ENCODE measurements at places on chromosomes 3 and 15. TPM values are rescaled to one million over a fixed set of nuclear protein-coding genes. Genes with fewer than 3 reads are reported as not detected.
A peak's percentile ranks its signal among the peaks of the same experiment; 100 is the strongest.

DNA sequence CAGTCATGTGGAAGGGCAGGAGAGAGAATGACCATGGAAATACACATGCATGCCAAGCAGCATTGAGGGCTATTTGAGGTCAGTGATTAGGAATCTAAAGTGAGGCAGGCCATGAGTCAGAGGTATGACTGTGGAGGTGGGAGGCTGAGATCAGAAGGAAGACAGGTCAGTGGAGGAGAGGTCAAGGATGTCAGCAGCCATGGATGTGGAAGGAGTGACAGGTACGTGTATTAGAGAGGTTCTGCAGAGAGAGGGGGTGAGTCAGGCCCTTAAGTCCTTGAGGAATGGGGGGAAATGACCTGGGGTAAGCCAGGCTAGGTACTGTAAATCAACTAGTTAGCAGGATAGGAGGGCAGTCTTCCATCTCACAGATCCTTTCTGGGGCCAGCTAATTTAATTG, 166.6 kb downstream of the ANO10 start:
- H3K4me1 ChIP-seq: peaks cover 10% of the 10 kb centered on the region
- H3K27ac ChIP-seq: no peak overlapping the region
- H3K4me3 ChIP-seq: no peak overlapping the region
- no peaks in the 10 kb centered on the region for H3K36me3 ChIP-seq
- H3K27me3 ChIP-seq: no peaks in the 10 kb centered on the region

DNA sequence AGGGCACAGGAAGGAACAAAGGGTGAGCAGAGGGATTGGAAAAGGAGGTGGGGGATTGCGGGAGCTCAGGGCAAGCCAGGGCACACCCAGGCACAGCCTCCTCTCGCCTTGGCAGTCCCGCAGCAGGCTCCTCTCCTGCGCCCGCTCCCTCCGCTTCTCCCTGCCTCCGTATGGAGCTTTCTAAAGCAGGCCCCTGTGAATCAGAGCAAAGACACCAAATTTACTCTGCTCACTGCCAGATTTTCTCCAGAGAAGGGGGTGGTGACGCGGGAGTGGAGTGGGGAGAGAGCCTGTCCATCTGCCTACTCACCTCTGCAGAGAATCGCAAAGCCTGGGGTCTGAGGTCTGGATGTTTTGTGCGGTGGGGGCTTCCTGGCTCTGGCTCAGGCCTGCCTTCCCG, 20.0 kb downstream of the ATP2B2 start:
- no peak overlapping the region for H3K4me3 ChIP-seq
- DNase-seq: no peak
- no peak overlapping the region for H3K27ac ChIP-seq

DNA sequence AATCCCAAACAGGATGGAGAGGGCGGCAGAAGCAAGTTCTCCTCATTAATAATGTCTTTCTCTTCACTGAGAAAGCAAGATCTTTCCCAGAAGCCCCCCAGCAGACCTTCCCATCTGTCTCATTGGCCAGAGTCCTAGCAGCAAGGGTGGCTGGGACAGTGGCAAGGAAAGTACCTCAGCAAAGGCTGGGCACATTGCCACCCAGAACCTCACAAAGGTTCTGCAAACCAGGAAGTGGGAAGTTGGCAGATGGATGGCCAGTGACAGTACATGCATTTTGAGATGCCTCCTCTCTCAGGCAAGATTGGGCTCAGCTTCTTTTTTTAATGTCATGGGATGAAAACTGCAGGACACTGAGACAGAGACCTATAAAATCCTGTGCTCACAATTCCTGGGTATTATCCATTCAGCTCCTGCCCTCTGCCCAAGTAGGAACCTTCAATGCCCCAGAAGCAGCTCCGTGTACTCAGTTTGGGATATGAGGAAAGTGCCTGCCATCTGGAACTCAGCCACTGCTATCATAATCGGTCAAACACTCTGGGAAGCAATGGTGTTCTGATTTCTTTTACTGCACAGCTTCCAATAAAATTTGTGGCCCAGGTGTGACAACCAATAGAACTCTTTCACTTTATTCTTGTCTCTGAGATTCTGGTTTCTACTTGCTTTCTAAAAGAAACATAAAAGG, 25.5 kb downstream of the DPH3 start:
- no peak overlapping the region for H3K27ac ChIP-seq
- DNase-seq: no peak

GRCh38 chr3:46405301-46406019, 1.4 kb downstream of the CCR5AS start:
- peaks cover 12% of the 10 kb centered on the region for H3K4me1 ChIP-seq
- peak overlapping the region; percentile 75 for H3K27ac ChIP-seq
- H3K4me3 ChIP-seq: no peak overlapping the region
- no peak for DNase-seq
- no peaks in the 10 kb centered on the region for H3K36me3 ChIP-seq
- H3K27me3 ChIP-seq: no peaks in the 10 kb centered on the region

DNA sequence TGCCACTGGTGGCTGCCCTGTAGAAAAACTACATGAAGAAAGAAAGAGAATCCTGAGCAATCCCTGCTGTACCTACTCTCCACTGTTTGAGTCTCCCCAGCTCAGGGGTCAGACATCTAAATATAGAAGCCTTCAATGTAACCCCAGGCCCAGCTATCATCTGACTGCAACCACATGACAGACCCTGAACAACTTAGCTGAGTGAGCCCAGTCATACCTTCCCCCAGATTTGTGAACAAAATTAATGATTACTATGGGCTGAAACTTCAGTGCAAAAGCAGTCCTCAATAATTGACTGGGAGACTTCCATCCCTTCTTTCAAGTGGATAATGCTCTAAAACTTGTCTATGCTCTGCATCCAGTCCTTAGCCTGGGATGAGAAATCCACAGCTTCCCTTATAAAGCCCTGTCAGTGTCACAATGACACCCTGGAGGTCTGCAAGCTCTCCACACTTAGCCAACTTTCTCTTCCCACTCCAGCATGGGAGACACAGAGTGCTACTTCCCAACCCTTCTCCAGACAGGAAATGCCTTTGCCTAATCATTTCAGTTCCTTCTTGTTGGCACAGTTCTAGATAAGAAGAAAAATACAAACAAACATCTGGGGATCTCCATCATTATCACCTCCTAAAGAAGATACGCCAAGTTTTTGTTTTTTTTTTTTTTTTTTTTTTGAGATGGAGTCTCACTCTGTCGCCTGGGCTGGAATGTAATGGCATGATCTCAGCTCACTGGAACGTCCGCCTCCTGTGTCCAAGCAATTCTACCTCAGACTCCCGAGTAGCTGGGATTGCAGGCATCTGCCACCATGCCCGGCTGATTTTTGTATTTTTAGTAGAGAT, 198.5 kb upstream of the GADL1 start:
- H3K36me3 ChIP-seq: no peaks in the 10 kb centered on the region
- no peaks in the 10 kb centered on the region for H3K4me1 ChIP-seq
- no peak for DNase-seq
- H3K27ac ChIP-seq: no peak overlapping the region
- no peaks in the 10 kb centered on the region for H3K27me3 ChIP-seq

DNA sequence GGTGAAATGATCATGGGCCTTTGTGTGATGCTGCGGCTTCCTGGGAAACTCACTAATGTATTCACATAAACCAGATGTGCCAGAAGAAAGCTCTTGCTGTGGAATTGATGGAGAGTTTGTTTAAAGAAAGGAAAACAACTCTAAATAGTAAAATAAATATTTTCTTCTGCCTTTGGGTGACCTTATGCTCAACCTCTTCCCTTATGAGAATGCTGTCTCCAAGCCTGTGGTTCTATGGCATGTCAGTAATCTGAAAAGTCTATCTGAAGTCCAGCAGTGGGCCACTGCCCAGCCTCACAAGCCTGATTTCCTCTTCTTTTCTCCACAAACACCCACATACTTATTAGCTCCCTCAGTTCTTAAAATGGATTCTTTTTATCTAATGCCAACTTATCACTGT, 49.9 kb upstream of the PHLDB2 start:
- no peak overlapping the region for H3K4me3 ChIP-seq
- H3K27me3 ChIP-seq: no peaks in the 10 kb centered on the region
- no peak for DNase-seq
- H3K27ac ChIP-seq: no peak overlapping the region
- no peaks in the 10 kb centered on the region for H3K36me3 ChIP-seq

DNA sequence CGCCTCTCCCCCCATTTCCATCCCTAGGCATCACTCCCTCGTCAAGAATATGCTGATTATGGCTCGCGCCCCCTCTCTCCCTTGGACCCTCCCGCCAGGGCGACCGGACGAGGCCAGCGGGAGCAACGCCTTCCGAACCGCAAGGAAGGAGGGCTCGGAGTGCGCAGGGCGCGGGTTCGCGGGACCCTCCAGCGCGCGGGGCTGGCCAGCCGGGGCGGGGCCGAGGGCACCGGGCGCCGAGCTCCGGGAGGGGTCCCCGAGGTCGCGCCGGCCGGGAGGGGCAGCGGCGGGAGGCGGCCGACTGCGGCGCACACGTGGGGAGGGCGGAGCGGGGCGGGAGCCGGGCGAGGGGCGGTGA, 483 bp downstream of the EHD4 start:
- H3K4me3 ChIP-seq: peak overlapping the region; percentile 90
- H3K36me3 ChIP-seq: no peaks in the 10 kb centered on the region
- H3K4me1 ChIP-seq: peaks cover 31% of the 10 kb centered on the region
- DNase-seq: peak; percentile 50
- no peaks in the 10 kb centered on the region for H3K27me3 ChIP-seq
- peak overlapping the region; percentile 91 for H3K27ac ChIP-seq

- peaks cover 15% of the 10 kb centered on the region for H3K4me1 ChIP-seq
- no peaks in the 10 kb centered on the region for H3K27me3 ChIP-seq
- no peak for DNase-seq
- peak overlapping the region; percentile 85 for H3K27ac ChIP-seq
These were observed 20.0 kb downstream of the SHF start for GRCh38 chr15:45167631-45168205.

Gene CCR8
- total RNA-seq: 2.9 TPM

Gene SERINC4
- 0.20 TPM for total RNA-seq

Gene FANCD2OS
- not detected for total RNA-seq

Gene LACTB
- 30.0 TPM for total RNA-seq

Gene LEKR1
- total RNA-seq: 0.55 TPM

Data from CD8-positive, alpha-beta memory T cell (primary cell).